RWPE2 (cell line): ENCODE measurements at places on chromosomes 1 and 21.

DNA sequence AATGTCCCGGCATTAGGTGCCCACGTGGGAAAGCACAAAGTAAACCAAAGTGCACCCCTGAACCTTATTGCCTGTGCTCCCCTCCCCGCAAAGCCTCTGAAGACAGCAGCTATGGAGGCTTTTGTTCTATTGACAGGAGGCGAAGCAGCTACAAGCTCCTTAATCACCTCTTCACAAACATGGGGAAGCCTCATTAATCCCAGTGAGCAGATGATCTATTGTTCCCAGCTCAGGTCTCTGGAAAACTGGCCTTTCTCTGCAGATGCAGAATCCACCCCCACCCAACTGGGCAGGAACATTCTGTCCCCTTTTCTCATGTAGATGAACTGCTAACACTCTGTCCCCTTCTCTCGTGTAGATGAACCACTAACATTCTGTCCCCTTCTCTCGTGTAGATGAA is 190.5 kb upstream of the CSF3R start:
- no peak for DNase-seq

GRCh38 chr1:229848752-229849677 is 218.0 kb upstream of the GALNT2 start:
- DNase-seq, result no peak

DNA sequence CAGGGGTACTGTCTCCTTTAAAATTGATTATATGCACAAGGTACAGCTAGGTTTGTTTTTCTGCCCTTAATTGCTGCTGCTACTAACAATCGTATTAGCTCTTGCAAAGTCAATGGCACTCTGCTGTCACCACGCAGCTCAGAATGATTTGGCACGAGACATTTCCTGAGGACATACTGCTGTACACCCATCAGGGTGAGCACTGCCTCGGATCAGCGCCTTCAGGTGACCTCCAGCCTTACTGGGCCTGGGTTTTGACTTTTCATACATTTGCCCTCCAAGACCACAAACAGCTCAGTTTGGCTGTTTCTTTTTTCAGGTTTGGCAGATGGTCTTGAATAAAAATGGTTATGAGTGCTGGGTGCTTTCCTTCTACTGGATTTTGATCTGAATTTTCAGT is 110.9 kb downstream of the NTPCR start:
- no peak for DNase-seq

- DNase-seq, result no peak
These were observed 3.4 kb upstream of the GPR25 start for GRCh38 chr1:200869376-200869752.
